IMR-90 (cell line): ENCODE measurements at places on chromosomes 3 and 15. TPM values are rescaled to one million over a fixed set of nuclear protein-coding genes. Genes with fewer than 3 reads are reported as not detected.

TRPC1 gene
- 5.9 and 15.6 TPM in 2 replicates for total RNA-seq

TMEM40 gene
- total RNA-seq: not detected in 2 replicates

RASL12 gene
- total RNA-seq: under 0.01 and 0.18 TPM in 2 replicates

DNA sequence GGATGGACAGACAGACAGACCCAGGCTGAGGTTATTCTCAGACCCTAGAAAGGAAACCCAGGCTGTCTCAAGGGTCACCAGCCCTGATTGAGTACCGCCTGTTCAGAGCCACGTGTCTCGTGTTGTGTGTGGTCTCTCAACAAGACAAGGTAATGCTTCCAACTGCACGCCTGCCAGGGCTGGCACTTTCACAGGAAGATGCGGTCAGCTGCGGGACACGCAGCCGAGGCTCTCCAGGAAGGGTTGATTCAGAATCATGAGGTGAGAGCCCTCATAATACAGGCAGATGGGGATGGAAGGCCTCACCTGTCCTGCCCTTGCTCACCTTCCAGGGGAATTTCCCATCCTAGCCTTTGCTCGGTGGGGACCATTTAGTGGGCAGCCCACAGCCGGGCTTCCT, 81.4 kb downstream of the TOP2B start:
- no peaks in the 10 kb centered on the region for H3K36me3 ChIP-seq
- no peaks in the 10 kb centered on the region for H3K27me3 ChIP-seq
- H3K4me3 ChIP-seq: no peak overlapping the region
- peaks cover 6% of the 10 kb centered on the region; the same call in 1 of the 2 replicates for H3K4me1 ChIP-seq
- DNase-seq: no peak

DNA sequence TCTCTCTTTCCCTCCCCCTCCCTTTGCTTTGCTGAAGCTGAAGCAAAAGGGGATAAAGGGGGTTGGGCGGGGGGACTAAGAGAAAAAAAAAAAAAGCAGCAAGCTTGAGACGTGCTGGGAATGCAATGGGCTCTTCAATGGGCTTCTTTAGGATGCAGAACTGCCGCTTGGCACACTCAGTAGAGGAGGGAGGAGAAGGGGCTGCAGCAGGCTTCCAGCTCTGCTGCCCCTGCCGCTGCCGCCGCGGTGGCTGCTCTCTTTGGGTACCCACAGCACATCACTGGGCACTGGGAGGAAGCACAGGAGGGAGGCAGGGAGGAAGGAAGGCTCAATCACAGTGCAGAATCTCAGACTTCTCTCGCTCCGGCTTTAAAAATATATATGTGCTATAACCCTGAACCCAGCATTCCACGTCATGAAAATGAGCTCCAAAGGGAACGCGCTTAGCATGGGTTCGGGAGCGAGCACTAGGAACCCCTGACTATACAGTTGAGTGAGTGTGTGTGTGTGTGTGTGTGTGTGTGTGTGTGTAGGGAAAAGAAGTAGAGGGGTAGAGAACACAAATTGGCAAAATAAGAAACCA, 3.5 kb downstream of the SLITRK3 start:
- H3K4me3 ChIP-seq: no peak overlapping the region
- no peaks in the 10 kb centered on the region for H3K36me3 ChIP-seq
- no peak for DNase-seq
- peaks cover 34% of the 10 kb centered on the region for H3K27me3 ChIP-seq
- H3K27ac ChIP-seq: no peak overlapping the region
- no peaks in the 10 kb centered on the region for H3K4me1 ChIP-seq

DNA sequence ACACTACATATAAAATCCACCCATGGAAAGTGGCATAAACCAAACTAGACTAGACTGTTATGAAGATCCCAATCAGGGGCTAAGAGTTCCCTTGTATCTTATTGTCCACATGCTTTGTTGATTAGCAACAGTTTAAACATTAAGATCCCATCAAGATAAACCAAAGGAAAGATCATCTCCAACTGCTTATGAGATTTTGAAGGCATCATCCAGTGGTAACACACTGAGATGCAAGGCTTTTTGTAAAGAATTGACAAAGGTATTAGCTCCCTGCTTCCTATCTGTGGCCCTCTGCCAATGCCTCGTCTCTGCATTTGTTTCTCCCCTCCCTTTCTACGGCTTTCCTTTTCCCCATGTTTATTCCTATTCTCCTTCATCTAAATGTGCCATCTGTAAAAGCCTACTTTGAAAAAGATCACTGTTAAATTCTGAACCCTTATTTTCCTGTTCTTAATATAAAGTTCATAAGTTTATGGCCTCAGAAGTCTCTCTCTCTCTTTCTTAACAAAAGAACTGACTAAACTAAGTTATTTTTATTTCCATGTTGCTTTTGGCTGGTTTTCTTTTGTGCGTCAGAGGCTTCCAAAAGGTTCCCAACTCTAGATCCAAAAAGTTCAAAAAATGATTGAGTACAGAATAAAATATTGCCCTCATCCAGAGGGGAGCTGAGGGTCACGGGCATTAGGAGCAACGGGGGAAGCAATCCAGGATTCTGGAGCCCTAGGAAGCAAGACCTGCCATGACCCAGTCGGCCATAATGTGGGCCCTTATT, 5.5 kb downstream of the PLD1 start:
- no peak overlapping the region for H3K4me3 ChIP-seq
- peak overlapping the region; percentile 42; the same call in 1 of the 2 replicates for H3K27ac ChIP-seq
- peaks cover 25% of the 10 kb centered on the region for H3K4me1 ChIP-seq
- no peak for DNase-seq
- H3K27me3 ChIP-seq: no peaks in the 10 kb centered on the region

- H3K4me3 ChIP-seq: peak overlapping the region; percentile 85
- peaks cover 45% of the 10 kb centered on the region for H3K36me3 ChIP-seq
- no peaks in the 10 kb centered on the region for H3K27me3 ChIP-seq
Measured at GRCh38 chr3:49723296-49723627, 489 bp downstream of the GMPPB start.

GRCh38 chr3:37171144-37171543, 3.2 kb downstream of the LRRFIP2 start:
- peaks cover 10% of the 10 kb centered on the region for H3K4me1 ChIP-seq
- H3K4me3 ChIP-seq: no peak overlapping the region
- peaks cover 9% of the 10 kb centered on the region for H3K36me3 ChIP-seq
- no peaks in the 10 kb centered on the region for H3K27me3 ChIP-seq
- peak overlapping the region; percentile 17; the same call in 1 of the 2 replicates for H3K27ac ChIP-seq

- no peaks in the 10 kb centered on the region for H3K4me1 ChIP-seq
- H3K36me3 ChIP-seq: peaks cover 13% of the 10 kb centered on the region
- no peaks in the 10 kb centered on the region for H3K27me3 ChIP-seq
- H3K27ac ChIP-seq: peak overlapping the region; percentile 65
Measured at GRCh38 chr3:69052472-69052898, 352 bp upstream of the TMF1 start.

GRCh38 chr15:68551296-68551635, 27.5 kb upstream of the CORO2B start:
- no peak overlapping the region for H3K4me3 ChIP-seq
- no peak for DNase-seq
- no peak overlapping the region for H3K27ac ChIP-seq
- peaks cover 2% of the 10 kb centered on the region for H3K27me3 ChIP-seq

DNA sequence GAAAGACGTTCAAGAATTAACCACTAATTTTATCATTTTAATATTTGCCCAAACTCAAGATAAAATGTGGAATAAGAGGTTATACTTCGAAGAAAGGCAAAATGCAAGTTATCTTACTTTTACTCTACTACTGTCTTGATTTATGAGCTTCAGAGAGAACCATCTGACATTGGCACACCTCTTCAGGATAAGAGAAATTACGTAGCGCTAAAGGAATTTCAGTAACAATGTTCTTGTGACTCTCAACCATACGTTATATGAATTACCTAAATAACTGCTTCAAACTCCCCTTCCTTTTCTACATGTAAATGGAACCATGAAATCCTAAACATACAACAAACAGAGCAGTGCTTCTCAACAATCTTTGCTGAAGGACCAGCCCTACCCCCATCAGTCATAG, 96.8 kb downstream of the ZNF385D start:
- no peaks in the 10 kb centered on the region for H3K4me1 ChIP-seq
- no peaks in the 10 kb centered on the region for H3K27me3 ChIP-seq
- H3K27ac ChIP-seq: no peak overlapping the region
- DNase-seq: no peak
- H3K36me3 ChIP-seq: no peaks in the 10 kb centered on the region

- no peak overlapping the region for H3K27ac ChIP-seq
- no peak for DNase-seq
- no peaks in the 10 kb centered on the region for H3K4me1 ChIP-seq
- no peak overlapping the region for H3K4me3 ChIP-seq
- H3K27me3 ChIP-seq: no peaks in the 10 kb centered on the region
- H3K36me3 ChIP-seq: no peaks in the 10 kb centered on the region
Measured at GRCh38 chr3:18868911-18869689, 279.2 kb upstream of the KCNH8 start.

GRCh38 chr3:149781211-149781610, 11.1 kb downstream of the ANKUB1 start:
- no peaks in the 10 kb centered on the region for H3K36me3 ChIP-seq
- no peak overlapping the region for H3K27ac ChIP-seq
- peaks cover 8% of the 10 kb centered on the region for H3K4me1 ChIP-seq
- H3K27me3 ChIP-seq: no peaks in the 10 kb centered on the region
- H3K4me3 ChIP-seq: no peak overlapping the region
